ENCODE measurements at places on chromosomes 11 and 22.
A peak's percentile ranks its signal among the peaks of the same experiment; 100 is the strongest.

GRCh38 chr22:35805466-35805865 is 87.8 kb downstream of the APOL5 start:
- DNase-seq: no peak

GRCh38 chr11:92224407-92225124 is at the start of gene FAT3:
Gene FAT3 (plus strand): TSS chr11:92224818. CDS start chr11:92352113, 127,295 bp downstream.
- DNase-seq: no peak

- peak; percentile 83 for DNase-seq
These were observed 84.0 kb downstream of the FAM76B start for GRCh38 chr11:95705485-95706124.

DNA sequence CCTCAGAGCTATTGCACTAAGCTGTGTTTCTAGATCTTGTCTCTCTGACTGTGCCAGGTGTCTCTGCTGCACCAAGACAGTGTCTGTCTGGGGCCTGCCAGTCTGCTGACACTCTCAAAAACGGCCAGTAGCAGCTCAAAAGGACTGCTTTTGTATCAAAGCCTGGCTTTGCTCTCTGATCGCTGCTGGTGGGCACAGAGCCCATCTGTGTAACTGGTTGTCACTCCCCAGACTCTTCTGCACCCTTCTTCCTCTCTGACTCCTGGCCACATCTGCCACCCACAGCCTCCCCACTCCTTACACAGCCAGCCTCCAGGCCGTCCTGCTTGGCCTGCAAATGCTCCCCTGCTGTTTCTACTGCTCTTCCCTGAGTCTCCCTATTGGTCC is 26.5 kb downstream of the MED15 start:
- no peak for DNase-seq

GRCh38 chr22:20430101-20430719 is 7.4 kb downstream of the SCARF2 start:
- no peak for DNase-seq

DNA sequence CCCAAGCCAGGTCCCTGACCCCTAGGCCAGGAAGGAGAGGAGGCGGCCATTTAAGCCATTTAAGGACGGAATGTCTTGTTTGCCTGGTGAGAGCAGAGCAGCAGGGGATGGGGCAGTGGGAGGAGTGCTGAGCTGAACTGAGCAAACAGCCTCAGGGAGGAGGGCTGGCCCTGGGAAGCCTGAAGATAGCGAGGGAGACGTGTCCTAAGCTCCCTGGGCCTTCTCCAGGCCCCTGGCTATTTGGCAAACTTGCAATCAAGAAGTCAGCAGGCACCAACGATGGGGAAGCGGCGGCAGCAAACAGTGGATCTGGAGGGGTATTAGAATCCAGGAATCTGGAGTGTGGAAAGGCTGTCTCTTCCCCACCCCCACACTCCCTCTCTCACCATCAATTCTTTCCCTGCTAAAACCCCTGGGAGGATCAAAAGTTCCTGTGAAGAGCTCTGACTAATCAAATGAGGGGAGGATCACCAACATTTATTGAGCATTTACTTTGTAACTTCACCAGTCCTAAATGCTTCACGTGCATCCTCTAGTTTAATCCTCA is 8.8 kb downstream of the BCL9L start:
- DNase-seq: no peak

GRCh38 chr11:69524291-69524882 is 42.9 kb downstream of the LINC01488 start:
- DNase-seq: no peak

DNA sequence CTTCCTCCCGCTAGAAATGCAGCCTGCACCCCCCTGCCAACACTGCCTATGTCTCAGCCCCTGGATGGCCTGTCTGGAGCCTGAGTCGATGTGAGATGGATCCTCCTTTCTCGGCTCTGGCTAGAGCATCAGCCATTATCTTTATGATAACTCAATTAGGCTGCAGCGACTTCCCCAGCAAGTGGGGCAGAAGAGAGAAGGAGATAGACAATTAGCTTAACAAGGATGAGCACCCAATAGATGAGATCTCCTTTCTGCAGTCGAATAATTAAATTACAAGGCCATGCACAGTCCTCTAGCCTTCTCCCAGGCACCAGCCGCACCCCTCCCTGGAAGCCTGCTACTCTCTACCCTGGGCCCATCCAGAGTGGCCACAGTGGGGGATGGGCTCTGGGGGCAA is 179.3 kb downstream of the CEP164 start:
- DNase-seq: no peak

DNA sequence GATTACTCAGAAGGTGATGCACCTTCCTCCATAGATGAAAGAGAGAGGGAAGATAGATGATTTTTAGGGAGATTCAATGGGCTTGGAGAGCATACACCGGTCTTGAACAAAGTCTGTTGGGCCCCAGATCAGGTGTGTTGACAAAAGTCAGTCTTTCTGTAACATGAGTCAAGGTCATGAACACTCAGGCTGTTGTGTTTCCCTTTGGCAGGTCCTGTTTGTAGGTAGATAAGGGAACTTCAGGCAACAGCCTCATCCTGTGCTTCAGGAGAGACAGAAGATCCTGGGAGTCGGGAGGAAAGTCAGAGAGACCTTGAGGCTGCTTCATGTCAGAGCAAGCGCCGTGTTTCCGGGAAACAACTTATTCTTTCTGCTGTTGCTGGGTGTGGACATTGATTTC is 703.1 kb downstream of the BRD1 start:
- no peak for DNase-seq

DNA sequence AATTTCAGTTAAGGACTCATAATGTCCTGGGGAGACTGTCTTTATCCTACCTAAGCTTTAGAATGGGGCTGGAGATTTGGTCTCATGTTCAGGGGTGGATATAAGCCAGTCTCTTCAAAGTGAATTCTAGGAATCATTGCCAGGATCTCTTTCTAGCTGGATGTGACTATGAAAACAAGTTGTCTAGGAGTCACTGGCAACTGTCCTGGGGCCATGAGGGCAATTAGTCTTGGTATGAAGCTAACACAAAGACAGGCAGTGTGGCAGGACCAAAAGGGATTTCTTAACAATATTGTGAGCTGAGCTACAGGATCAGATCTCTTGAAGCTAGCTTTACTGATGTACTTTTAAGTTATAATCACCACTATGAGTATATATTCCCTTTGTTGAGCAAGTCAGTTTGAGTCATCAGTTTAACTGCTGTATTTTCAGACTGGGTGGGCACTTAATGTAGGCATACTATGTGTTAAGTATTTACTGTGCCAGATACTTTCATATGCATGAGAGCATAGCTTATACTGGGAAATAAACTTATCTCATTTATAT is 390.0 kb upstream of the CCDC90B start:
- no peak for DNase-seq

DNA sequence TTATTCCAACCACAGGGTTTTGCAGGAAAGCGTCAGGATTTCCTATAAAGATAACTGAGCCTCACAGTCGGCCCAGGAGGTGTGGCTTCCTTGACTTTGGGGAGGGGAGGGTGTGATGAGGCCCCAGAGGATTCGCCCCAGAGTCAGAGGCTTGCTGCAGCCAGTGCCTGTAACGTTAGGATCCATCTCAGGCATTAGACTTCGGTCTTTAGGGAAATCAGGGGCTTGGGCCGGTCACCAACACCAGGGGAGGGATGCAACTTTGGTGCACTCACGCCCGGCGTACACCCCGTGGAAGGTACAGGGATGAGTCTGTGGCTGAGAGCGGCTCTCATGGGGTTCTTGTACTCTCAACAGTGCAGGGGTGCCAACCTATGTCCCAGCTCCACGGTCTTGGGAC is 5.7 kb upstream of the ANO1 start:
- no peak for DNase-seq

DNA sequence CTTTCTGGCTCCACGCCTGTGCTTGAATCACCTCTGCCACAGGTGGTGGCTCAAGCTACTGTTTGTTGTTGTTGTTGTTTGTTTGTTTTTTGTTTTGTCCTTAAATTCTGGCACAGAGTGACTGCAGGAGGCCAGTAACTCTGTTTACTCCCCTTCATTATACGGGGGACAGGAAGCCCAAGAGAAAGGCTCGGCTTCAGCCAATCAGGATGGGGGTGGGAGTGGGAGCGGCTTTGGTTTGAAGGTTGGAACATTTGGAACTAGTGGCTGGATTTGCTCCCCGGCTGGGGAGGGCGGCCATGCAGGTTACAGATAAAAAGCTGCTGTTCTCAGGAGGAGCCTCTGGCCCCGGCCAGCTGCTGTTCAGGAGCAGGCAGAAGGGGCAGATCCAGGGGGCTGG is 19.7 kb upstream of the CABP2 start:
- DNase-seq: no peak

DNA sequence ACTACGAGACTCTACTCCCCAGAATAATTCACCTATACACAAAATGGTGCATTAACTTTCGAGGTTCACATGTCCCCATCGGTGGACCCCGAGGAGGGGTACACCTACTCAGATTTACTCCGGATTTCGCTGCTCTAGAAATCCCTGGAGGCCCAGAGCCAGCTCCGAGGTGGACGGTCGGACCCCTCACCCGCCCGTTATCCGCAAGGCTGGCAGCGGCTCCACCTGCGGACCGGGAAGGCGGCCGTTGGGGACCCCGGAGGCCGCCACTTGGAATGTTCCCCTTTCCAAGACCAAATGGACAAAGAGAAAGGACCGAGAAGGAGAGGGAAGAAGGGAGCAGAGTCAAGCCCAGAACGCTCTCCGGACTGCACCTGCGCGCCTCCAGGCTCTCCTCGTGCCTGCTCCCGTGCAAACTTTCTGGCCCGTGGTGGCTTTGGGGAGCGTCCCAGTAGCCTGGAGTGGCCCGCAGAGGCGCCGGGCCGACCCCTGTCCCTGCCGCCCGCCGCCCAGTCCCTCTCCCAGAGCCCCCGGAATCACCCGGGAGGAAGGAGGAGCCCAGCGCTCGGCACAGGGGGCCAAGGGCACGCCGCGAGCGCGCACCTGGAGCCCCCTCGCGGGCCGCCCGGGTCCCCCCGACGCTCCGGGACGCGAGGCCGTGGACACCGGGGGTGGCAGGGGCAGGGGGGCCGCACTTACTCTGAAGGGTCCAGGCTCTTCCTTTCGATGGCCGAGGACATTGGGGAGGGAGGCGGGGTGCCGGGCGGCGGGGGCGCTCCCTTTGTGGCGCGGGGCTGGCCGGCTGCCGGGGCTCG is 23.0 kb downstream of the LMO2 start:
- DNase-seq: no peak

GRCh38 chr11:113840932-113841664 is 34.3 kb downstream of the USP28 start:
- DNase-seq: no peak

DNA sequence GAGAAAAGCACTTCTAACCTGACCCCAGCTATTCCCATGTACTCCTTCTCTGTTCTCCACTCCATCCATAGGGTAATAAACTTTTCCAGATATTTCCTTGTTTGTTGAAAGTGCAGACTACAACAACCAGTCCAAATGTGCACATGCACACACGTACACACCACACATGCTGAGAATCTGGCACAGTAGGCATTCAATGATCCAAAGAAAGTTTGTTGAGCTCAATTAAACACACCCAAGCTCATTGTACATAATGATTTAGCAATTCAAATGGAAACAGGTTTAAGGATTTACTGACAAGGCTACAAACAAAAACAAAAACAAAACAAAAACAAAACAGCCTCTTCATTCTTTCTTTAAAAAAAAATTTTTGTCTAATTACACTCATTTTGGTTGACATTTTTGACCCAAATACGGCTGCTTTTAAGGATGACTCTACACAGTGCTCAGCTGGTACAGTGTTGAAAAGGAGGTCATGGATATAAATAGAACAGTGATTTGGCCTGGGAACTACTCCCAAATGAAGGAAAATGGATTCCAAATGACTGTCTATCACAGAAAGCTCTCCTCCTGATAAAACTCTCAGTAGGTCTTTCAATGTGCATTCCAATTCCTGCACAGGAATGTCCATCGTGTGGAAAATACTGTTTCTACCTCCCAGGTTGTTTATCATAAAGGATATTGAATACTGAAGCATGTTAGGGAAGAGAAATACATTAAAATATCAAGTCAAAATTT is 232.2 kb downstream of the GUCY1A2 start:
- no peak for DNase-seq

DNA sequence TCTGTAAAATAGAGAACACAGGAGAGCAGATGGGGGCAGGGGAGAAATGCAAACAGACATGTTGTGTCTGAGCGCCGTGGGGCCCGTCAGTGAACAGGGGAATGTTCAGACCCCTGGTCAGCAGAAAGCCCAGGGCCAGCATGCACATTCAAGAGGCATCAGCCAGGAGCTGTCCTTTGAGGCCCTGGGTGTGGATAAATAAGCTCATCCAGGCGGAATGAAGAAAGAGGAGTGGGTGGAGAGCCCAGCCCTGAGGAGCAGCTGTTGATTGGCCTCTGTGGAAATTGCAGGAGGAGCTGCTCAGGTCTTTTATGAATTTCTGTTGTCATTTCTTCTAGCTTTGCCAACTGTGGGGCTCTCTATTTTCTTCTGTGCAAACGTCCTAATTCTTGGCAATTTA is 49.7 kb upstream of the CECR2 start:
- no peak for DNase-seq

DNA sequence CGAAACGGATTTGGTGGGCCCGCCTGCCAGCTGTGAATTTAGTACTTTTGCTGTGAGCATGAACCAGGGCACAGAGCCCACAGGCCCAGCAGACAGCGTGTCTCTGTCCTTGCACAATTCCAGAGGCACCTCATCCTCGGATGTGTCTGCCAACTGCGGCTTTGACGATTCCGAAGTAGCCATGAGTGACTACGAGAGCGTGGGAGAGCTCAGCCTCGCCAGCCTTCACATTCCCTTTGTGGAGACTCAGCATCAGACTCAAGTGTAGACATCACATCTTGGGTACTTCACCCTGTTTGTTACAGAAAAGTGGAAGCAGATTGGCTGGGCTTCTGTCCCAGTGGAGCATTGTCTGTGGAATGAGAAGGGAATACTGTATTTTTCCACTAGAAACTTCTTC is 78.6 kb upstream of the MTNR1B start:
- no peak for DNase-seq

- DNase-seq: no peak
These were observed 17.3 kb upstream of the CLNS1A start for GRCh38 chr11:77654770-77655434.

DNA sequence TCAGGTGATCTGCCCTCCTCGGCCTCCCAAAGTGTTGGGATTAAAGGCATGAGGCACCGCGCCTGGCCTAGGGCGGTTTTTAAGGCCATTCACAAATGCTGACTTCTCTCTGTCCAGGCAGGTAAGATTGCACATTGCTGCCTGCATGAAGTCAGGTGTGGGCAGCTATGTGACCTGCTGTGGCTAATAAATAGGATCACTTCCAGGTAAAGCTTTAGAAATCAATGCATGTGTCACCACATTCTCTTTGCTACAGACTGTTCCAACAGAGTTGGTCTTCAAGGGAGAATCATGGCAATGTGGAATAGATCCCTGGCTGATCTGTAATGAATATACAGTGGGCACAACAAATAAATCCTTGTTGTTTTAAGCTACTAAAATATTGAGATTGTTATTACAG is 260.3 kb upstream of the PITPNB start:
- DNase-seq: no peak

GRCh38 chr22:38919631-38920190 is 37.7 kb upstream of the APOBEC3A start:
- no peak for DNase-seq

Data from effector CD4-positive, alpha-beta T cell (primary cell).